ENCODE measurements at places on chromosomes 16 and 17. TPM values are rescaled to one million over a fixed set of nuclear protein-coding genes. Genes with fewer than 3 reads are reported as not detected.

The NDEL1 gene
- total RNA-seq, result 58.2 TPM

The PTRH2 gene
- 40.1 TPM for total RNA-seq

The AOC2 gene
- total RNA-seq, result 0.75 TPM

The CDRT15 gene
- not detected for total RNA-seq

The LIG3 gene
- total RNA-seq, result 48.4 TPM

The TNFAIP1 gene
- 17.7 TPM for total RNA-seq

The PAFAH1B1 gene
- 130 TPM for total RNA-seq

The FAM117A gene
- total RNA-seq, result 1.2 TPM

The SCARF1 gene
- total RNA-seq, result 0.44 TPM

The TMEM238L gene
- not detected for total RNA-seq

The MYH10 gene
- total RNA-seq, result 117 TPM

The SALL1 gene
- 6.0 TPM for total RNA-seq

The DRC3 gene
- 0.55 TPM for total RNA-seq

The ARHGDIG gene
- 0.12 TPM for total RNA-seq

The TAF1C gene
- total RNA-seq, result 20.7 TPM

The AANAT gene
- not detected for total RNA-seq

The ACSF2 gene
- 15.5 TPM for total RNA-seq

The RPTOR gene
- total RNA-seq, result 26.5 TPM

The GJC1 gene
- 56.0 TPM for total RNA-seq

The TBKBP1 gene
- total RNA-seq, result 11.1 TPM

The PLLP gene
- total RNA-seq, result 0.12 TPM

The TRPV2 gene
- 62.5 TPM for total RNA-seq

The PLA2G10 gene
- not detected for total RNA-seq

The GFAP gene
- 0.12 TPM for total RNA-seq

The ZFP3 gene
- 1.7 TPM for total RNA-seq

The ITPRIPL2 gene
- total RNA-seq, result 50.7 TPM

The ATP5PD gene
- total RNA-seq, result 304 TPM

The KPNA2 gene
- total RNA-seq, result 64.7 TPM

The CDH13 gene
- total RNA-seq, result 133 TPM

The RNF167 gene
- total RNA-seq, result 14.2 TPM

The DPEP1 gene
- not detected for total RNA-seq

The CRISPLD2 gene
- 5.4 TPM for total RNA-seq

The HYDIN gene
- total RNA-seq, result 1.00 TPM

The SLC38A8 gene
- not detected for total RNA-seq

The TBC1D28 gene
- total RNA-seq, result not detected

The MKS1 gene
- 18.4 TPM for total RNA-seq

The KRT12 gene
- not detected for total RNA-seq

The KRTAP4-6 gene
- not detected for total RNA-seq

The CNGB1 gene
- total RNA-seq, result not detected

The CLDN9 gene
- total RNA-seq, result not detected

The ST6GALNAC1 gene
- not detected for total RNA-seq

The DHRS13 gene
- total RNA-seq, result 6.5 TPM

The XYLT1 gene
- 17.0 TPM for total RNA-seq

The EME2 gene
- total RNA-seq, result 16.5 TPM

The OR2C1 gene
- total RNA-seq, result 0.25 TPM

The KATNIP gene
- total RNA-seq, result 28.4 TPM

The TPSG1 gene
- total RNA-seq, result not detected

The TMEM106A gene
- total RNA-seq, result 3.5 TPM

The NACA2 gene
- not detected for total RNA-seq

The IL21R gene
- 5.2 TPM for total RNA-seq

The TPSD1 gene
- total RNA-seq, result not detected

The G6PC1 gene
- not detected for total RNA-seq

The HP gene
- total RNA-seq, result 0.11 TPM

The HELZ gene
- 45.5 TPM for total RNA-seq

The CD300H gene
- not detected for total RNA-seq

All from uterine smooth muscle cell (primary cell).